ENCODE measurements at places on chromosomes 7 and 10.

GRCh38 chr10:28332726-28333125 lies 29.9 kb upstream of the MPP7 start:
- no peak for DNase-seq

GRCh38 chr10:59847326-59847725 lies 59.0 kb downstream of the CCDC6 start:
- DNase-seq = peak; percentile 73

DNA sequence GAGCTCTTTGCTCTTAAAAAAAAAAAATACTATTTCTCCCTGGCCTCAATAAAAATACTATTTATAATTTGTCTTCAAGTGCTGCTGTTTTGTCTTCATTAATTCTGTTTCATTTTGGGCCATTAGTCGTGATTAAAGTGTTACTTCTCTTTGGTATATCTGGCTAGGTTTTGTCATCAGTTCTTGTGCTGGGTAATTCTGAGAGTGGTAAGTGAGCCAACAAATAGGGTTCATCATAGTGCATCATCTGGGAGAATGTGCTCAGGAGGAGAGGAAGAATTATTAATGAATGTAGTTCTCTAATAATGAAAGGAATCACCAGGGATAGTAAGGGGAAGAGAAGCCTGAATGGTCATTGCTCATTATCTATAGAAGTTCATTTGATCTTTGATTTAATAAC lies 70.0 kb downstream of the LCOR start:
- DNase-seq = no peak

- no peak for DNase-seq
Measured at GRCh38 chr10:3499120-3499519, 285.9 kb downstream of the KLF6 start.

GRCh38 chr10:72834183-72834825 lies 59.2 kb upstream of the OIT3 start:
- peak; percentile 19 for DNase-seq

DNA sequence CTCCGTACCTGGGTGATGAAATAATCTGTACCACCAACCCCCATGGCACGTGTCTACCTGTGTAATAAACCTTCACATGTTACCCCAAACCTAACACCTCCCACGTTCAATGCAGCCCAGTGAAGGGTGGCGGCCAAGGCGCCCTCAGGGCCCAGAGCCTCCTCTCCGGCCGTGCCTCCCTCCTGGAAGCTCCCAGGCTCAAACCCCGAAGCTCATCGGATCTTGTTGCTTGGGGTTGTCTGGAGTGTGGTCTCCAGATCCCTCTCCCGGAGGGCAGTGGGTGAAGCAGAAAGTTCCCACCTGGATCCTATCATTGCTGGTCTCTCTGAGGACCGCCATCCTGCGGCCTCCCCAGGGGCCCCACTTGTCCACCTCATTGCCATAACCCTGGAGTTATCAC lies 9.4 kb upstream of the KNDC1 start:
- no peak for DNase-seq

GRCh38 chr10:84263716-84264115 lies 18.9 kb downstream of the RGR start:
- no peak for DNase-seq

GRCh38 chr7:44985033-44985695 lies 6.3 kb upstream of the MYO1G start:
- DNase-seq = no peak
